EH (cell line): ENCODE measurements at places on chromosomes 3 and 15.
A peak's percentile ranks its signal among the peaks of the same experiment; 100 is the strongest.

- no peak for DNase-seq
These were observed 41.9 kb downstream of the ACAA1 start for GRCh38 chr3:38094999-38095398.

DNA sequence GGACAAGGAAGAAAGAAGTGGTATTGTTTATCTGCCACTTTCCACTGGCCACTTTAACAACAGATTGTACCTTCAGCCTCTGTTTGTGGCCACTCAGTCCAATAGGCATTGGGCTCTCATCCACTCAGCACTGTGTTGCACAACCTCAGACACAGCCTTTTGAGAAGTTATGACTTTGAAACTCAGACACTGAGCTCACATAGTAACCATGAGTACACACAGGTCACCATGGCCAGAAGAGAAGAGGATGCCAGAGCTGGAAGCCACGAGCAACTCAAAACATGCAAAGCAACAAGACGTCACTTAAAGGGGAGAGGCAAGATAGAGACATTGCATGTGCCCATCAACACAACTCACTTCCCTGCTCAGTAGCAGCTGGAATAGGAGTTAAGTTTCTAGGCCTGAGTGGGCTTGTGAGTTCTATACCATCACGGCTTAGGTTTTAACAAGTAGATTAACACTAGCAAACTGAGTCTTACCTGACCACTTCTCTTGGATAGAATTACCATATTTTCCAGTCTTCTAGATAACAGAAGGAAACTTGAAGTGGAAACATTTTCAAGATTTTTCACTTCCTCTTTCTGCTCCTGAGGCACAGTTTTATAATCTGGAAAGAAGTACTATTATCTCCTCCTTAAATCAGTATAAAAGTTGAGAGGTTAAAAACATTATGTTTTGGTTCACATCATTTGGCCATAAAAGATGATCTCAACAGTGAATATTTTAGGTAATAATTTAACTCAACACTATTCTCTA, 103.5 kb downstream of the IMPG2 start:
- peak; percentile 51 for DNase-seq

DNA sequence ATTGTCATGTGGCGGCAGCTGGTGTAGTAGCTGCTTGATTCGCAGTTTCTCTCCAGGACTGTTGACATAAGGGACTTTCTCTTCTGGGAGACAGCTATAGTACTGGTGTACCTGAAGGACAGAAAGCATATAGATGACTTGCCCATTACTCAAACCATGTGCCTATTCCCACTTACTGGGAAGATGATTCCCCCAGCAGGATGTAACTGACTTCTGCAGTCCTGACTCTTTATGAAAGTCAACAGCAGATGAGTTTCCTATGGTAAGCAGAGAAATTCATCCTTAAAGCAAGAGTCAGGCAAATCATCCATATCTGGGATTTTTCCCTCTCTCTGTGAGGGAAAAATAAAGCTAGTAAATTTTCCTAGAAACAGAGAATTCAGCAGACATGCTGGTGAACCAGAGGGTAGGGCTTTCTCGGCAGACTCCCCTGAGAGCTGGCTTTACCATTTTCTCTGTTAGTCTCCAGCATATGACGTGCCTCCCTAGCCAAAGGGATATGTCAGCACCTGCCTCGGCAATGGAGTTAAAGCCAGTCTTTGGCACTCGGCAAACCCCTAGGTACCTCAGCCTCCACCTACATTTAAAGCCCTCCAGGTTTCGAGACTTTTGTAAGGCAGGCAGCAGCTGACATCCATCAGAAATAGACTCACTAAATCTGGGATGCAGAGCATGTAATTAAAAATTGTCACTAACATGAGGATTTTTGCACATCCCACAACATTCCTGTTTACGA, 62.1 kb downstream of the PRICKLE2 start:
- DNase-seq, result peak; percentile 40

GRCh38 chr15:68449389-68449788, 17.4 kb upstream of the ITGA11 start:
- no peak for DNase-seq
